Stimulated activated CD8-positive, alpha-beta memory T cell treated with anti-CD3 and anti-CD28 coated beads, Interleukin-15, amount 100 ng/mL, for 1 hour (primary cell): ENCODE measurements at places on chromosomes 3 and 15.

- DNase-seq, result no peak
These were observed 445.4 kb downstream of the EPHB1 start for GRCh38 chr3:135240426-135240825.

DNA sequence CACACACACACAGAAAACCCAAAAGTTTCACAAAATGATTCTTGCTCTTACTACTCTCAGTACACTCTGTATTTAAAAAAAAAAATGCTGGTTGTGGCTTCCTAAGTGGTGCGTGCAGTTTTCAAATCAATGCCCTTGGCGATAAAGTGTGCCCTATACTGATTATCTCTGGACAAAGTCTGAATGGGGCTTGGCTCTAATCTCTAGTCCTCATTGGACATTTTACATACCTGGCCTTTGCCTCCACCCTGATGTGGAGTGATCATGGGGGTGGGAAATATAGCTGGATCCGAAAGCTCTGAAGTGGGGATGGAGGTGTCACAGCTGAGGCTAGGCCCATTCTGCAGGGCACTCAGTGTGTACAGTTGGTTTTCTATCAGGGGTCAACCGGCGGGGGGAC is 14.1 kb downstream of the B3GNT5 start:
- no peak for DNase-seq

- no peak for DNase-seq
These were observed 659 bp upstream of the ARRDC4 start for GRCh38 chr15:97959724-97960363.

DNA sequence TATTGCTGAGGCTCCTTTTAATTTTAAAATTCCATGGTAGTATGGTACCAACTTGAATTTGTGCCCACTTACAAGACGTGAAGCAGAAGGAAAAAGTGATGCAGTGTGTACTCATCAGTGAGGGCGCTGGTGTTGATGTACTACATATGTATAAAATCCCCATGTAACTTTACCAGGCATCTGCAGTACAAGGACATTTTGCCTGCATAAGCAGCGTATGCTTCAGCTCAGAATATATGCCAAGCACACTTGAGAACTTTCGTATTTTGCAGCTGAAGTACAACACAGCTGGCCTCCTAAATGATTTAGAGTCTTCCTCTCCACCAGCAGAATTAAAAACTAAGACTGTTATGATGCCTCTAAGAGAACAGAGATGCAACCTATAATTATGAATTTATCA is 108.9 kb downstream of the RYR3 start:
- DNase-seq, result no peak

DNA sequence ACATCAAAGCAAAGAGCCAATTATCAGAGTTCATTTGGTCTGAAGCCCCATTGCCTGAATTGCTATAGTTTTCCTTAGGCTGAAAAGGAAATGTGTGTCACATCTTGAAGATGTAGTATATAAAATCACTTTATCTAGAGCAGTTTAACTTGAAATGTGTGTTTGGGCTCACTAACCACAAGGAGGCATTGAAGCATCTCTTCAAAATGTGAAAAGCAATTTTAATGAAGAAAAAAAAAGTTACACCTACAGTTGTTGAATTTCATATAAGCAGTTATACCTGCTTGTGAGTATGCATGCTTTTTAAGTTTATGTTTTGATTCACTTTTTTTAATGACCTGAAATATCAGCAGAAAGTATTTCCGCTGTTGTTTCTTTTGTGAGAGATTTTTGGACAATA is 129.3 kb downstream of the IQCH start:
- no peak for DNase-seq

- DNase-seq, result no peak
These were observed 60.3 kb upstream of the FNDC3B start for GRCh38 chr3:171979081-171979480.

- no peak for DNase-seq
These were observed 253.6 kb downstream of the MAGI1 start for GRCh38 chr3:65785065-65785645.

- no peak for DNase-seq
These were observed 88.2 kb upstream of the NTRK3 start for GRCh38 chr15:88344786-88345185.

DNA sequence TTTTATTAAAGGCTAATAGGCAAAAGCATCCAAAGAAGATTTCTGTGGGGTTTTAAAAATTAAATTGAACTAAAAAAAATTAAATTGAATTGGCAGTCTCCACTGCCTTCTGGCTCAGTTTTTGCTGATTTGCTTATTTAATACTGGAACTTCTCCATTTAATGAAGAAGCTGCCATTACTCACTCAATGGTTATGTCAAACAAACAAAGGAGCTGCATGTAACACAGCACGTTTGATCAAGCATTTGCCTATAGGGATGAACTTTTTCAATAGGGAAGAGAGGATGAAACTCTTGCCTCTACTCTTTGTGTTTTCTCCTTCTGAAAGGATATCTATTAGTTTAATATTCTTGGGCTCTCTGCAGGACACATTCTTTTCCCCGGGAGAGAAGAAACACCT is 4.8 kb upstream of the HCLS1 start:
- no peak for DNase-seq

DNA sequence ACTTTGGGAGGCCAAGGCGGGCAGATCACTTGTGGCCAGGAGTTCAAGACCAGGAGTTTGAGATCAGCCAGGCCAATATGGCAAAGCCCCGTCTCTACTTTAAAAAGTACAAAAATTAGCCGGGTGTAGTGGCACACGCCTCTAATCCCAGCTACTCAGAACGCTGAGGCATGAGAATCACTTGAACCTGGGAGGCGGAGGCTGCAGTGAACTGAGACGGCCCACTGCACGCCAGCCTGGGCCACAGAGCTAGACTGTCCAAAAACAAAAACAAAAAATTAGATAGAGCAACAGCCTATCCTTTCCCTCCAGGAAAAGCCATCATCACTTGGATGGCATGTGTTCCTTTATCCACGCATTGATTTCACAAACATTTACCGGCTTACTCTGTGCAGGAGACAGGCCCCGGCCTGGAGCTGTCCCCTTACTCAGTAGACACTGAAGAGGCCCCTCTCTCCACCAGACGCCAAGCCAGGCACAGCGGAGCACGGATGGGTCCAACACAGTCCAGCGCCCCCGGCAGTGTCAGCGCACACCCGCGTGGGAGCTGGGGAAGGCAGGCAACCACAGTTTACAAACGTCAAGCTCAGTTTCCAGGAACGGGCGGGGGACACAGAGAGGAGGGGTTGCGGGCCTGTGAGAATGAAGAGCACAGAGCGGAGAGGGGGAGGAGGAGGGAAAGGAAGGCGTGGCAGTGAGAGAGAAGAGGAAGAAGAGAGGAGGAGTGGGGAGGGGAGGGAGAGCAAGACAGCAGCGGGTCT is 3.1 kb downstream of the GP5 start:
- DNase-seq, result peak; percentile 25

DNA sequence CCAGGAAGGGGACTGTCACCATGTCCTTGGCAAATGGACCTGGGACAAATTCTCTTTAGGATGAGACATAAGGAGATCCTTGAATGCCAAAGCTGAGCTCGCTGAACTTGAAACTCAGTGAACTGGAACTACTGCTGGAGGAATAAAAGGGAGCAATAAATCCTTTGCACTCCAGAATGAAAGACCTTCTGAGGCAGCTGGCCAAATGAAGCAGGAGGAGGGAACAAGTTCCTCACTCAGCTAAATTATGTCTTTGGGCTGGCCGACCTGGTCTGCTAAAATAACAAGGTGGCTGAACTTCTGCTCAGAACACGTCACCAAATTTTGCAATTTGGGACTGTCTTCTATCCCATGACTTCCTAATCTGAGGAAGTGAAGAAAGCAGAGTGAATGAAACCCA is 314.7 kb downstream of the LPP start:
- DNase-seq, result no peak
